CD4-positive, alpha-beta T cell treated with Interleukin-10 for 1 hour (primary cell): ENCODE measurements at places on chromosomes 5 and 9.

GRCh38 chr5:54309691-54310432, 511 bp downstream of the ARL15 start:
- peak; percentile 32 for DNase-seq

GRCh38 chr5:30765227-30765626, 428.3 kb upstream of the CDH6 start:
- no peak for DNase-seq

DNA sequence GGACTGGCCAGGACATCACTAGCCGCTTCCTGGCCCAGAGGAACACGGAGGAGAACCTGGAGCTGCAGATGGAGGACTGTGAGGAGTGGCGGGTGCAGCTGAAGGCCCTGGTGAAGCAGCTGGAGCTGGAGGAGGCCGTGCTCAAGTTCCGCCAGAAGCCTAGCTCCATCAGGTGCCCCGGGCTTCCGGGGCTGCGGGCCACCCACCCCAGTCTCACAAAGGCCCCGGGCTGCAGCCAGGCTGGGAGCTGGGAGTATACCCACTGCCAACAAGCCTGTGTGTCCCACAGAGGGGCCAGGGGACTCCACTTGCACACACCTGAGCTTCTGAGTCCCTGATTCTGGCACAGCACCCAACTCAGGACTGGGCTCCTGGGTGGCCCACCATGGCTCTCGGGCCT, 1.7 kb upstream of the RABL6 start:
- DNase-seq: no peak

DNA sequence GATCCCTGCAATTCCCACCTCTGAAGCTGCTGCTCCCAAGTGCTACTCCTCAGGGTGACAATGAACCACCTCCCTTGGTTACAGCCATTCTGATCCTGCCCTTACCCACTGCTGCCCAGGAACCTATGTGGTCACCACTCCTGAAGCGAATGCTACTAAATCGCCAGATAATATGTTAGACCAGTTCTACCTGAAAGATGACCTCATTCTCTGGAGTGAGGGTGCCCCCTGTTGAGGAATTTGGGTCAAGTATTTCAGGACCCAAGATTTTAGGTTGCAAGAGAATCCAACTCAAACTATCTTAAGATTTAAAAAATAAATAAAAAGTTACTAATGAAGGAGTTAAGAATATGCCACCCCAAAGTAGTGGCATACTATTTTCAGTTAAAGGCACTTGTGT, 5.8 kb upstream of the SNAPC3 start:
- peak; percentile 63 for DNase-seq

DNA sequence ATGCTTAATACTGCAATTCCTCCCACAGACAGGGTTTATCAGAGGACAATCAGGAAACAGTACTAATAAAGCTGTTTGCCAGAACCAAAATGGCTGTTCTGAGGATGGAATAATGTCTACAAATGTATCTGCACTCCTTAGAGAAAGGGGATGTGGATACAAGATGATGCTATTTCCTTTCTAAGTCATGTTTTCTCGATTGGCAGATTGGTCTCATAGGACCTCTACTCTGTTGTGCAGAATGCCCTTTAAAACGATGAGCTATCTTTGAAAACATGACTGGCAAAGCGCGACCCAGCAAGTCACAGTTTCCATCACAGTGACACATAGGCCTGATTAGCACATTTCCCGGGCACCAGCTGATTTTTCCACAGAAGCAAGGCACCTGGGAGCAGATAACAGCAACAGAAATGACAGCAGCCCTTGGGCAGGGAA, 54.0 kb downstream of the AOPEP start:
- DNase-seq: no peak

DNA sequence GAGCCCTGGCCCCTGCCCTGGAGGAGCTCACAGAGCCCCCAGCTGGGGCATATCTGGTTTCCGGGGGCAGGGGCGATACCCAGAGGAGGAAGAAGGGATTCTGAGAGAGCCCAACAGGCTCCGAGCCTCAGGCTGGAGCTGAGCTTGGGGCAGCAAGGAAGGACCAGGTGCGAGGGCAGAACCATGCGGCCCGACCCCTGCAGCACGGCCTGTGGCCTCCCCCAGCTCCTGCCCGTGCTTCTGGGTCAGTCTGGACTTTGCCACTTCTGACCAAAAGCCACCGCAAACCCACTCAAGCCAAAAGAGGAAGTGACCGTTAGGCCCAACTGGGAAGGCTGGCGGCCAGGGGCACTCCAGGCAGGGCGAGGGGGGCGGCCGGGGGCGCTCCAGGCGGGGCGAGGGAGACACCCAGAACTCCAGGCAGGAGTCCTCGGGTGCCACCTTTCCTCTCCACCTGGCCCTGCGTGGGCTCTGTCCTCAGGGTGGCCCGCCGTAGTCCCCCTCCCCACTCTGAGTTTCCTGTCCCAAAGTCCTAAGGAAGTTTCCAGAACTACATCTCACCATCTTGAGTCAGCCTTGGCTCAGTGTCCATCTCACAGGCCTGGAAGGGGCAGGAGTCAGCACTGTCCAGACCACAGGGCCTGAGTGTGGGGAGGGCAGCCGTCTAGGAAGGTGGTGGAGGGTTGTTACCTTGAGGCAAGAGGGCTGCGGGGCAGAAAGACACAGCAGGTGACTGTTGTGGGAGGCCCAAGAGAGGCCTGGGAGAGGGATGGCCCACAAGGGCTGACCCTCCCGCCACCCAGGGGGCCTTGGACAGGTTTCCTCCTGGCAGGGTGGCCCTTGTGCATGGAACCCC, 946 bp upstream of the LTC4S start:
- DNase-seq: no peak

DNA sequence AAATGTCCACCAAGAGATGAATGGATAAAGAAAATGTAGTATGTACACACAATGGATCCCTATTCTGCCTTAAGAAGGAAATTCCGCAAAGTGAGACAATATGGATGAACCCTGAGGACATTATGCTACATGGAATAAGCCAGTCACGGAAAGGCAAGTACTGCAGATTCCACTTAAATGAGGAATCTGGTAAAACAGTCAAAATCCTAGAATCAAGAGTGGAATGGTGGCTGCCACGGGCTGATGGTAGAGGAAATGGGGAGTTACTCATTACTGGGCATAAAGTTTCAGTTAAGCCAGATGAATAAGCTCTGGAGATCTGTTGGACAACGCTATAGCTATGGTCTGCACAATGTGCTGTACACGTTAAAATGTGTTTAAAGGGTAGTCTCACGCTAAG, 47.2 kb downstream of the STK10 start:
- DNase-seq: no peak

DNA sequence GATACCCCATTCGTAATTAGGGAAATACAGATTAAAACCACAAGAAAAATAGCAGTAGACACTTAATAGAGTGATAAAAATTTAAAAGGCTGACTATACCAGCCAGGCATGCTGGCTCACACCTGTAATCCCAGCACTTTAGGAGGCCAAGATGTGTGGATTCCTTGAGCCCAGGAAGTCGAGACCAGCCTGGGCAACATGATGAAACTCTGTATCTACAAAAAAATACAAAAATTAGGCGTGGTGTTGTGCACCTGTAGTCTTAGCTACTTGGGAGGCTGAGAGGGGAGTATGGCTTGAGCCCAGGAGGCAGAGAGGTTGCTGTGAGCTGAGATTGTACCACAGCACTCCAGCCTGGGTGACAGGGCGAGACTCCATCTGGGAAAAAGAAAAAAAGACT, 72.0 kb downstream of the FCHO2 start:
- DNase-seq: no peak
